PC-3 (cell line): ENCODE measurements at places on chromosomes 4 and X.

GRCh38 chrX:2401590-2402360 is 99.0 kb downstream of the DHRSX start:
- no peak for DNase-seq

DNA sequence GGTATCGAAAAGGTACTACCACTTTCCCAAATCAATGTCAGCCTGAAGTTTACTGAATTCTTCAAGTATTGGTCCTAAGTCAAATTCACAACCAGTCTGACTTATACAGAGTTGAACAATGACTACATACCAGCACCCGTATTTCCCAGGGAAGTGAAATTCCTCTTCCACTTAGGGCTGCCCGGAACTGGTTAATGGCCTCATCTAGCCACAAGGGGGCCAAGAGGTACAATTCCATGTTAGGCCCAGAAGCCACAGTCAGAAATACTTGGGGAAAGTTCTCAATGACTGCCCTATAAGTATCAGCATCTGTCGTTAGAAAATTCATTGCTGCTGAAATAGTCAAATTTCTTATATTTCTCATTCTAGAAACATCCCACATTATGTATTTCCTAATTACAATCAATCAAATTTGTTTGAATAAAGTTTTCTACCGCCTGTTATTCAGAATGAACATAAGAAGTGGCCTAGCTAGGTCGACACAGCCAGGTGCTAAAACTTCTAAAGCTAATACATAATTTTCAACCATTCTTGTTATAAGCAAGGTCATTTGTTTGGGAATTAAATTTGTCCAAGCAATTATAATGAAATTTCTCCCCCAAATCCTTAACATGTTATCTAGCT is 5.6 kb upstream of the PCDH7 start:
- peak; percentile 65 for DNase-seq

- no peak for DNase-seq
These were observed 123.0 kb upstream of the TACR3 start for GRCh38 chr4:103842637-103843239.

DNA sequence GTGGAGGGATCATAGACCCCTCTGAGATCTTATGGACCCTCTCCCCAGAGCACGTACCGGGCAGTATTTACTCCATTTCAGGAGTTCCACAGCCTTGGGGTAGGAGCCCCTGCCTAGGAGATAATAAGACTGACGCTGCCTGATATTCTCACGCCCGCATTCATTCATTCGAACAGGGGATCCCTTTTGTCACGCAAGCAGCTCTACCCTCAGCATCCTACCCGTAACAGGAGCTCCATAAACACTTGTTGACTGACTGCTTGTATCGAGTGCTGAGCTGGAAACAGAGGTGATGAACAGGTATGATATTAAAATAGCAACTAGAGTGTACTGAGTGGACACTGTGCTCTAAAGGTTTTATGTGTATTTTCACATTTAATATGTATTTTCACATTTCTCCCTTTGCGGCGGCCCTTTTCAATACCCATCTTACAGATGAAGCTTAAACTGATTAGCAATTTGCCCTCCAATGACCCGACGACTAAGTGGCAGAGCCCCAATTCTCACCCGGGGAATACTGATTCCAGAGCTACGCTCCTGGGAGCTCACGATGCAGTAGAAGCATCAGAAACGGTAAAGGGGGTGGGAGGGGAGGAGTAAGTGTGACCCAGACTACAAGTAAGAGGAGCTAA is 888 bp downstream of the RAB28 start:
- DNase-seq, result no peak

DNA sequence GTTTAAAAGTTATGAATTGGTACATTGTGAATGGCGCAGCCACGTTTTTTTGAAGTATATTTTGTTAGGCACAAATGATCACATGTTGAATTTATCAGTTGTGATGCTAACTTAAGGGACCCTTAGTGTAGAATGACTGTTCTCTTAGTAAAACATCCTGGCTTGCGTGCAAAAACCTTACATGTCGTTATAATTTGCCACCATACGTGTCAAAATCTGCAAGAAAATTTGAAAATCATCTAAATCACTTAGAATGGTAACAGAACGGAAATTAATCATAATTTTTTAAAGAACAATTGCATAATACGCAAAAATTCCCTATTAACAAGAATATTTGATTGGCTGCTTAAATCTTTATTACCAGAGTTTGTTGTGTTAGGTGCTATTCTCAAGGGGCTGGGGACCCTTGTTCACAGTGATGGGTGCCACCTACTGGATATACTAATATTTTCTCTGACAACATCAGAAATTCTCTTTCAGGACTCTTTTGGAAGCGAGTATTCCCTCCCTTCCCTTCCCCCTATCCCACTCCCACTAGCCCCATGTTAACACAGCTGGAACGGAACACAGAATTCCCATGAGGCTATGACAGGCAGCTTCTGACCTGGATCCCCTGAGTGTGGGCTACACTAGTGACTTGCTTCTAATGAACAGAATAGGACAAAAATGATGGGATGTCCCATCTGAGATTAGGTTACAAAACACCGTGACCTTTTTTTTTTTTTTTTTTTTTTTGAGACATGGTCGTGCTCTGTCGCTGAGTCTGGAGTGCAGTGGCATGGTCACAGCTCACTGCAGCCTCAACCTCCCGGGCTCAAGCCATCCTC is 71.8 kb downstream of the SUPT20HL2 start:
- DNase-seq, result peak; percentile 49

GRCh38 chr4:30341731-30342130 is 378.4 kb upstream of the PCDH7 start:
- DNase-seq, result no peak

- no peak for DNase-seq
These were observed 7.3 kb downstream of the SHOX start for GRCh38 chrX:637660-638481.

- peak; percentile 63 for DNase-seq
These were observed 155.3 kb upstream of the GPC4 start for GRCh38 chrX:133570549-133570948.

- no peak for DNase-seq
These were observed 6.9 kb upstream of the SMIM43 start for GRCh38 chr4:121771869-121772268.

GRCh38 chr4:77695774-77696173 is 90.2 kb downstream of the CXCL13 start:
- DNase-seq, result peak; percentile 91

DNA sequence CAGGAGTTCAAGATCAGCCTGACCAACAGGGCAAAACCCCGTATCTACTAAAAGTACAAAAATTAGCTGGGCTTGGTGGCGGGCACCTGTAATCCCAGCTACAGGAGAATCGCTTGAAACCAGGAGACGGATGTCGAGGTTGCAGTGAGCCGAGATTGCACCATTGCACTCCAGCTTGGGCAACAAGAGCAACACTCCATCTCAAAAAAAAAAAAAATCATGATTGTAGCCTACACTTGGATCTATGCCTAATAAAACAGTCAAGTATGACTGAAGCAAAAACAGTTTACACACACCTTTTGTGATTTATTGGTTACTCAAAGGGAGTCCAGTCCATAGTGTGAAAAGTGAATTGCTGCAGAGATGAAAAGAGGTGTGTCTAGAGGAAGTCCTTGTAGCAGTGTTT is 34.7 kb upstream of the TASL start:
- peak; percentile 18 for DNase-seq

GRCh38 chr4:182764642-182765041 is 152.5 kb downstream of the DCTD start:
- DNase-seq, result no peak

DNA sequence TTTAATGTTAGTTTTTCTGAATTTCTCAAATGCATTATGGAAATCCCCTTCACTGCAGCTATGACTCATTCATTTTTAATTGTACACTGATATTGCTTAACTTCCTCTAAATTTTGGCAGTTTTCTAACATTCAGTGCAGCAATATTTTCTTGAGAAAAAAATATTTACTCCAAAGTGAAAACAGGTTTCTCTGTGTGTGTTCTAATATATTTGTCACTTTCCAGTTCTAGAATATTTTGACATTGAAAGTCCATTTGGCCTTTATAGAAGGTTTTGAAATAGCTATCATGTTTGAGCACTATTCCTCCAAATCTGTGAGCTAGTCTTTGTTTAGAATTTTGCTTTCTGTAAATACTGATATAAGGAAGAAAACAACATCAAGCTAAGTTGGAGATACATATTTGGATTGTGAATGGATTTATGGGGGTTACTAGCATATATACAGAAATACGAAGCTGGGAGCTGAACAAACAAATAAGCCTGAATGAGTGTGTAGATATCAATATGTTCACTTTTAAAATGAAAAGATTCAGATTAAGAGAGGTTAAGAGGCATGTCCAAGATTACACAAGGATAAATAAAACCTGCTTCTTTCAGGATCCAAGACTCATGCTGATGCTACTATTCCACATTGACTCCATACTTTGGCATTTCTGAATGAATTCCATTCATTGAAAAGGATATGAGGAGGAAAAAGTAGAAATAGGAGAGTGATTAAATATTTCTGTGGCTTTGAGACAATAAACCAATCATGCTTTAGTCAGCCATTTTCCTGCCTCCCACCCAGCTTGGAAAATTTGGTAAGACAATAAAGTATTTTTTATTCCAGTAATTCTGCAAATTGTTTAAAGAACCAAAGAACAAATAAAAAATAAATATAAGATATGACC is 57.3 kb upstream of the SLIT2 start:
- peak; percentile 87 for DNase-seq

GRCh38 chr4:124275-125081 is at the start of gene ZNF718:
ZNF718 (plus strand) TSS chr4:124501; CDS start chr4:124671, 170 bp downstream.
- peak; percentile 89 for DNase-seq

- no peak for DNase-seq
These were observed 46.8 kb upstream of the F9 start for GRCh38 chrX:139483699-139484098.

DNA sequence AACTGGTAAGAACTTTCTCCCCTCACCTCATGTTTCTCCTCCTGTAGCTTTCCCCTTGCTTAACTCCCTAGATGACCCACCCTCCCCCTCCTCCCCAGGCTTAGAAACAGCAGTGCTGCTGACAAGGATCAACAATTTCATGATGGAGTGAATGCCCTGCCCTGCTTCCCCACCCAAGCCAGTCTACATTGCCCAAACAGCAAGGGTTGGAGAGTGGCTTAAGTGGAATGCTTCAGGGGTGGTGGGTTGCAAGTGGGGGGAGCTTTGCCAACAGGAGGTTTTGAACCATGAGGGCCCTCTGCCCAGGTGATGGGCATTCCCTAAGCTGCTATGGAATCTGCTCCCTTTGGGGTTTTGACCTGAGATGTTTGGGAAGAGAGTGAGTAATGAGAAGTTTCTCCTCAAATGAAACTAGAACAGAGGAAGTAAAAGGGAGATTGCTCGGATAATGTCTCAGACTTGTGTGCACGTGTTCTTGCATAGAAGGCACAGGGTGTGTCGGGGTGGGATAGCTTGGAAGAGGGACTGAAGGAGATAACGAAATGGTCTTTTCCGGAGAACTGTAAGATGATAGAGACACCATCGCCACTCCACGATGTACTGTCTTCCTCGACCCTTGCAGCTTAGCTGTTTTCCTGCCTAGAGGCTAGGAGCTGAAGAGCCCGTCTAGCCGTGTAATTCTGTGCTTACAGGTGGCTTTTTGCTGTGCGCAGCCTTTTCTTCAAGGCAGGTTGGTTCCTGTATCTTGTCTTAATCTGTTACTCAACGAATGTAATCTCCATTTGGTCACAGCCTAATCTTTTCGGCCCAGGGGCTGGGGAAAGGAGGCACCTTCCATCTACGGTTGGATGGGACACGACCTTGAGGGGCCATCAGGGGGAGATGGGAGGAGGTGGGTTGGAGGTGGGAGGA is 10.1 kb downstream of the GDPD2 start:
- no peak for DNase-seq

DNA sequence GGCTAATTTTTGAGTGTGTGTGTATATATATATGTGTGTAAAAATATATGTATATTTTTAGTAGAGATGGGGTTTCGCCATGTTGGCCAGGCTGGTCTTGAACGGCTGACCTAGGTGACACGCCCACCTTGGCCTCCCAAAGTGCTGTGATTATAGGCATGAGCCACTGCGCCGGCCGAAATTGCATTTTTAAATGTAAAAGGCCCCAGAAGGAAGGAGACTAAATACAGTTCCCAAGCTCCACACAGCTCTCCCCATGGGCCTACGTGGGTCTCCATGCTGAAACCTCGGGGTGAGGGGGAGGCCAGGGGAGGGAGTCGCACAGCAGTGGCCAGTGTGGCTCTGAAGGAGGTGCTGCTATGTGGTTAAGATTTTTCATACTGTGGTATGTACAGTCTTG is 12.8 kb upstream of the CDKN2AIP start:
- DNase-seq, result no peak

DNA sequence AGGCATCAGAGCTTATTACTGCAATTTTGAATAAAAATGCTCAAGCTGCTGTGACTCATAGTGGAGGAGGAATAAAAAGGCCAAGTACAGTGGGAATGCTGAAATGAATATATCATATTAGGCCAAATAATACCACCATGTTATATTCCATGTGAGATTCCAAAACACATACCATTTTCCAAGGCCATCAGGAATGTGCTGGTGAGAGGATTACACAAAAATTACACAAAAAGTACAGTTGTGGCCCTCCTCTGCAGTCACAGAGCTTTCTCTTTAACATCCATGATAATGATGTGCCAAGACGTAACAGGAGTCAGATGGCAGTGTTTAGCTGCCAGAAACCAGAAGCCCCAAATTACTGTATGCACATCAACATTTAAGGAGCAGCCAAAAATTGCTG is 153.5 kb downstream of the PCDH18 start:
- no peak for DNase-seq

- DNase-seq, result no peak
These were observed 1096.1 kb upstream of the SLIT2 start for GRCh38 chr4:19155568-19155967.

DNA sequence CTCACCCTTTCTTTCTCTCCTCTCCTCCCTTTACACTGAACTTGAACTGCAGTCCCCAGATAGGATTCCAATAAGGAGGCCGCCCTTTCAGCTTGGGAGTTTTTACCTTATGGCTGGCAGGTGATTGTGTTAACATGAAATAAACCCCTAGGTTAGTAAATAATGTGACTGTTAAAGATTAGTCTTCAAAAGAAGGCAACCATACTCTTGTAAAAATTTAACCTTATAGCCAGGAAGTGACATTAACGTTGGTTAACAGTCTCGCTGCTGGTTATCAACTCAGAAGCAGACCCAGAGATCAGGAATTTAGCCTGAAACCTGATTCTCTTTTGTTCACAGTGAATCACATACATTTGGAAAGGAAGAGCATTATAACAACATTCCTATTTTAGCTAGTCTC is 15.2 kb downstream of the FHDC1 start:
- DNase-seq, result peak; percentile 61

GRCh38 chrX:104329731-104330130 is 75.0 kb upstream of the ESX1 start:
- no peak for DNase-seq

GRCh38 chr4:174929346-174929745 is 11.2 kb downstream of the ADAM29 start:
- DNase-seq, result no peak

DNA sequence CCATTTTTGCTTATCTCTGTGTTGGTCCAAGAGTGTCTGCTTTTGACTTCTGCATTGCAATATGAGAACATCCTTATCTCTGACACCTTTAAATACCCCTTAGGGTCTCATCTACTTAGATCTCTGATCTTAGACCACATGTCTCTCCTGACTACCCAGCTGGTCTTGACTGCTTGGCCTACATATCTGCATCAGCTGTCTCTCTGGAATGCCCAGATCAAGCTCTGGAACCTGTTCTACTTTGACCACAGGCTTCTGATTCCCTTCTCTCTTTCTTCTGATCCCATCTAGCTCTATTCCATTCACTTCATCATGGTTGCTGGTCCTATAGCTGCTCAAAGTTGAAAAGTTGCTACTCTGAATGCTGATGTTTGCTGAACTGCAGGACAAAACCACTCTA is 301.2 kb downstream of the MAPK10 start:
- no peak for DNase-seq
